Body of pancreas (tissue), 4 donors: ENCODE measurements at places on chromosomes 6 and 20. TPM values are rescaled to one million over a fixed set of nuclear protein-coding genes. Genes with fewer than 3 reads are reported as not detected.

DNA sequence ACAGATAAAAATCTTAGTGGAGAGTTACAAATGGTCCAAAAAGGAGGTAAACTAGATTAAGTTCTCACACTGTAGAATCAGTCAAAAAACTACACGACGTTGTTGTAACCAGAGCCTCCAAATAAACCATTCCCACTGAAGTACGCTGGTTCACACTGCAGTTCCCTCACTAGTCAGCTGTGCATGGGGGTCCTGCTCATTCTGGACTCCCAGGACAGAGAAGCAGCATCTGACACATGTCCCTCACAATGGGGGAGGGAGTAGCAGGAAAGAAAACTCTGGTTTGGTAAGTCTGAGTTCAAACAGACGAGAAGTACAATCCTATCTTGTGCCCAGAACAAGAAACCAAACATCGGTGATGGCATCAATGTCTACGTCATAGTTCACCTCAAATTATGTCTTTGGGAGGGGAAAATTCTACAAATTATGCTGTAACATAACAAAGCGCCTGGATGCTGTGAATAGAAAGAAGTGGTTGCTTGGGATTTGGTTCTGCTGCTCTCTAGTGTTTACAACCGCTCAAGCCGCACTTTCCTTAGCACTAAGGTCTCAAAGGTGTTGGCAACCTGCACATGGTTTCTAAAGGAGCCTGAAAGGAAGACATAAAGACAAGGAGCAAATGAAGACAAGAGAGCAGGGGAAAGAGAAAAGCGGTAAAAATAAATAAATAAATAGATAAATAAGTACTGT, 208.0 kb downstream of the GMDS start:
- H3K36me3 ChIP-seq = no peaks in the 10 kb centered on the region
- DNase-seq = no peak
- peaks cover 13% of the 10 kb centered on the region for H3K4me1 ChIP-seq
- no peak overlapping the region for H3K27ac ChIP-seq
- no peaks in the 10 kb centered on the region for H3K27me3 ChIP-seq

The BTN1A1 gene
- not detected for total RNA-seq

- no peak for DNase-seq
- H3K36me3 ChIP-seq = no peaks in the 10 kb centered on the region
- H3K27ac ChIP-seq = no peak overlapping the region
- no peaks in the 10 kb centered on the region for H3K27me3 ChIP-seq
- no peaks in the 10 kb centered on the region for H3K4me1 ChIP-seq
Observed at GRCh38 chr6:72084992-72085569, 198.7 kb downstream of the RIMS1 start.

The C6orf58 gene
- not detected for total RNA-seq

DNA sequence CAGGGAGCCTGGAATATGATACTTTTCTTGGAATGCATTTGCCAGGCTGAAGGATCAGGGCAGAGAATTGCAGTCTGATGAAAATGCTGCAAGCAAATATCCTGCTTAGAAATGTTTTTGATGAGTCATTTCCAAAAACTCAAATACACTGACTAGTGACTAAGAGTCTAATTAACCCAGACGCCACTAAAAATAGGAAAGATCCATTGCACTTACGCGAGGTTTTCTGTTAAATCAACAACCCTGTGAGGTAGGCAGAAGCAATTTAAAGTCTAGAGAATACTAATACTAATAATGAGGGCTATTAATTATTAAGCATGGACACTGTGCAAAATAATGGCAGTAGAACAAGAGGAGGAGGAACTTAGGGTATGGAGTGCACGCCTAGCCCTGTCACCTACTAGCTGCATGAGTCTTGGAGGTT, 130.1 kb upstream of the DOK5 start:
- no peak overlapping the region for H3K27ac ChIP-seq
- peaks cover 7% of the 10 kb centered on the region for H3K4me1 ChIP-seq
- H3K36me3 ChIP-seq = no peaks in the 10 kb centered on the region
- H3K27me3 ChIP-seq = no peaks in the 10 kb centered on the region

GRCh38 chr6:35077713-35078105, 63.4 kb downstream of the TCP11 start:
- H3K27ac ChIP-seq = no peak overlapping the region
- no peaks in the 10 kb centered on the region for H3K27me3 ChIP-seq
- peaks cover 7% of the 10 kb centered on the region for H3K36me3 ChIP-seq
- H3K4me1 ChIP-seq = no peaks in the 10 kb centered on the region

The ADGB gene
- not detected for total RNA-seq

The CRIP3 gene
- not detected for total RNA-seq

- H3K27me3 ChIP-seq = no peaks in the 10 kb centered on the region
- no peak for DNase-seq
- no peaks in the 10 kb centered on the region for H3K36me3 ChIP-seq
Observed at GRCh38 chr20:59122566-59122919, 41.1 kb upstream of the ZNF831 start.

The PLN gene
- total RNA-seq = 2.3 TPM

DNA sequence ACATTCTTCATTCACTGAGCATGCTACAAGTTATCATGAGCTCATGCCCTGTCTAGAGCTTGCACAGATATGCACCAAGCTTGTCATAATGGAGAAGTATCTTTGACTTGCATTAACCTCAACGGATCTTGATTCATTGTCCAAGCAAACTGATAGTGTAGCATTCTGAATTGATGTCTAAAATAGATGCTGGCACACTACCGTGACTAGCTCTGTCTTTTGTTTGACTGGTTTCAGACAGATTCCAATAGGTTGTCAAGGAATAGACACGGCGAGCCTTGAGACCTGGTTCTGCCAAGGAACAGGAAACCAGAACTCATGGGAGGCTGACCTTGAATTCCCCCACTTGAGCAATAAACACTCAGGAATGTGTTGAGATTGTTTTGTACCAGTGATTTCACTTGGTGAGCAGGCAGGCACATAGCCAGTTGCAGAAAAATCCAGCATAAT, 1153.1 kb upstream of the GJE1 start:
- H3K4me1 ChIP-seq = no peaks in the 10 kb centered on the region
- no peaks in the 10 kb centered on the region for H3K36me3 ChIP-seq
- no peak overlapping the region for H3K4me3 ChIP-seq
- no peak overlapping the region for H3K27ac ChIP-seq
- DNase-seq = peak; percentile 16

- H3K27me3 ChIP-seq = no peaks in the 10 kb centered on the region
- H3K4me3 ChIP-seq = no peak overlapping the region
- H3K4me1 ChIP-seq = peaks cover 17% of the 10 kb centered on the region
- no peaks in the 10 kb centered on the region for H3K36me3 ChIP-seq
- DNase-seq = peak; percentile 56
Observed at GRCh38 chr6:158605266-158605878, 39.2 kb downstream of the DYNLT1 start.

GRCh38 chr6:88616380-88616779, 347.0 kb downstream of the RNGTT start:
- no peaks in the 10 kb centered on the region for H3K4me1 ChIP-seq
- no peaks in the 10 kb centered on the region for H3K36me3 ChIP-seq
- no peak overlapping the region for H3K27ac ChIP-seq

- H3K36me3 ChIP-seq = no peaks in the 10 kb centered on the region
- no peak overlapping the region for H3K27ac ChIP-seq
- DNase-seq = no peak
- H3K4me3 ChIP-seq = no peak overlapping the region
Observed at GRCh38 chr6:132445201-132445951, 44.1 kb upstream of the MOXD1 start.

The MAP1LC3A gene
- 37.6 TPM for total RNA-seq

DNA sequence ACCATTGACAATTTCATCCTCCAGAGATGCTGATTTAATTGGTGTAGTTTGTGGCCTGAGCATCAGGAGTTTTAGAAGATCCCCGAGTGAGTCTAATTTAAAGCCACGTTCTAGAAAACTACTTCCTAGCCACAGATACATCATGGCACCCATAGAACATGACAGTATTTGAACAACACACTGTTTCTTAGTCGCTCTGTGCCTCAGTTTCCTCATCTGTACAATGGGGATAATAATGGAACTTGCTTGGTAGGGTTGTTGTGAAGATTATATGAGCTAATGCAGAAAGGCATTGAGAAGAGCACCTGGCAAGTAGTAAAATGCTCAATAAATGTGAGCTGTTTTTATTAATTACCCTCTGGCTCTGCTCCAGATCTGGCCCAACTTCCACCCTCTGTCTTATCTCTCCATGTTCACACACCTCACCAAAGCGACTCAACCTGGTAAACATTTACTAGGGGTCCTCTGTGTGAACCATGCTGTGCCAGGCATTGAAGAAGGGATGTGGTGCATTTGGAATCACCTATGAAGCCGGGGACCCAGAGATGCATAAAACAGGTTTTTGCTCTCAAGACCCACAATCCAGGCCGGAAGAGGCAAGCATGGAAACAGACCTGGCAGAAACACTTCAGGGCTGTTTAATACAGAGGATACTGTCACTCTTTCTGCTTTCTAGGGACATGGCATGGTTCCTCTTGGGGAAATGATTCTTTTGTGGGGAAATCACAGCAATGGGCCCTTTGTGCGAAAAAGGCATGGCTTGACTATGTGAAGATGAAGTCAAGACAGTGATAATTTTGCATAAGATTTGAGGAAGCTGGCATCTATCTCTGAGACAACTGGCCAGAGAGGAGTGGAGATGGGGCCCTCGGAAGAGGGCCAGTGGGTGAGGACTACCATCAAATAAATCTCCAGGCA, 16.2 kb upstream of the MRPS18A start:
- H3K4me1 ChIP-seq = peaks cover 57% of the 10 kb centered on the region
- H3K4me3 ChIP-seq = no peak overlapping the region
- DNase-seq = peak; percentile 44

DNA sequence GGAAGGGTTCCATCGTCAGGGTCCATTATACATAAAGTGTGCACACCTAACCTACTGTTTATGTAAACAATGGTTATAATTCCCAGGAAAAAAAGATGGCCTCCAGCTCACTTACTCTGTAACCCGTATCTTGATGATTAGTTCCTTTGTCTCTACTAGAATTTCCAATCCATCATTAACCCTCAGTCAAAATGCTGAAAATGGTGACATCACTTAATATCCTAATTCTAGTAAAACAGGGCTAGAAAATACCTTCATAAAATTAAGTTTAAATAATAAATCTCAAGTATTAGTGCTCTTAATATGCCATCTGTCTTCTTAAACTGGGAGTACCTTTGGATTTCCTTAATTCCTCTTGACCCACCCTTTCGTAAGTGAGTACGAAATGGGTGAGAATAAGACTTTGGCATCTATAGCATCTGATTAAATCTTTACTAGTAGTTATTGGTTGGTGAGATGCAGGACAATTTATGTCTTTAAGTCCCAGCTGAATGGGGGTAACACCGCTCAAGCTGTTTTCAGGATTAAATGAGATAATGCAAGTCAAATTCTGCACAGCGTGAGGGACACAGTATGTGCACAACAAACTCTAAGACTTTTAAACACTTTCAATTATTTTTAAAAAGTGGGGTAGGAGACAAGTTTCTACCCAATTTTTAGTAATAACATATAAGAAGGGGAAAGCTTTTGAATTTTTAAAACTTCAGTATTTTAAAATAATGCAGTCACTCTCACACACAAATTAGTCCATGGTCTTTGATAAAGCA, 1.6 kb downstream of the HMGN3 start:
- no peaks in the 10 kb centered on the region for H3K36me3 ChIP-seq
- peaks cover 21% of the 10 kb centered on the region for H3K4me1 ChIP-seq
- H3K4me3 ChIP-seq = peak overlapping the region; percentile 63

DNA sequence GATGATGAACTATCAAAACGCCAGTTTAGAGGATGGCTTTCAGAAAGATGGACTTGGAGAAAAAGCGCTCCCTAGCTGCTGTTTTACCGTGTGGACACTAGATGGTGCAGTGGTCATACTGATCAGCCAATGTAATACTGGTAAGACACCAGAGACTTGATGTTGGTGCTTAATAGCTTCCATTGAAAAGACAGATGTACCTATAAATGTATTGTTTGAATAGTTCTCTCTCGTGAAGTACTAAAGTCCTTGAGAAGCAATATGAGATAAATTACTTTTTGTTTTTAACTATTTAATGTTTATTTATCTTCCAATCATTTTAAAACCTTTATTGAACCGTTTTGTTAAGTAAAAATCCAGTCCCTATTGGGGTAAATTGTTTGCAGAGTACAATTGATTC, 63.9 kb upstream of the FUCA2 start:
- peak; percentile 55 for DNase-seq
- H3K27ac ChIP-seq = no peak overlapping the region
- no peak overlapping the region for H3K4me3 ChIP-seq
- no peaks in the 10 kb centered on the region for H3K4me1 ChIP-seq
- H3K27me3 ChIP-seq = no peaks in the 10 kb centered on the region

DNA sequence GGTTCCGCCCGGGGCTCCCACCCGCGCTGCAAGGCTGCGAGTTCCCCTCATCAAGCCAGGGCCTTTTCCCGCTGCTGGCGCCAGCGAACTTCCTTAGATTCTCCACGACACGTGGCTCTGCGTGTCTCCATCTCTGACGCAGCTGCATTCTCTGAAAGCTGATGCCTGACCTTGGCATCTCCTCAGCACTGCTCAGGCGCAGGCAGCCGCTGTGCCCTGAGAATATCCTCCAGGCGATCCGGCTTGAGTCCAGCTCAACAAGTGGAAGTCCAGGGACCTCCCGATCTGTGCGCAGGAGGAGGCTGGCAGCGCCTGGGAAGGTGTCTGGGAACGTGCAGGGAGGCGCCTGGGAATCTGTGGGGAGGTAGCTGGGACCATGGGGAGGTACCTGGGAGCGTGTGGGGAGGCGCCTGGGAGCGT, 171.2 kb upstream of the THBS2 start:
- peak overlapping the region; percentile 54 for H3K27ac ChIP-seq
- no peaks in the 10 kb centered on the region for H3K27me3 ChIP-seq

GRCh38 chr6:163392533-163392932, 22.0 kb upstream of the QKI start:
- H3K4me1 ChIP-seq = peaks cover 10% of the 10 kb centered on the region
- no peak overlapping the region for H3K4me3 ChIP-seq
- no peak overlapping the region for H3K27ac ChIP-seq

- no peak overlapping the region for H3K27ac ChIP-seq
- H3K4me1 ChIP-seq = peaks cover 23% of the 10 kb centered on the region
- no peaks in the 10 kb centered on the region for H3K27me3 ChIP-seq
Observed at GRCh38 chr6:76885861-76886301, 577.4 kb downstream of the HTR1B start.

- H3K27me3 ChIP-seq = no peaks in the 10 kb centered on the region
- H3K4me1 ChIP-seq = peaks cover 32% of the 10 kb centered on the region
- peak overlapping the region; percentile 36 for H3K4me3 ChIP-seq
- peak; percentile 84 for DNase-seq
Observed at GRCh38 chr6:26157251-26158075, 70.2 kb downstream of the HFE start.

The TOX2 gene
- 1.8 TPM for total RNA-seq

- no peaks in the 10 kb centered on the region for H3K4me1 ChIP-seq
- no peak overlapping the region for H3K4me3 ChIP-seq
- no peaks in the 10 kb centered on the region for H3K27me3 ChIP-seq
- no peak for DNase-seq
- H3K36me3 ChIP-seq = no peaks in the 10 kb centered on the region
- H3K27ac ChIP-seq = no peak overlapping the region
Observed at GRCh38 chr20:41183391-41183790, 46.0 kb downstream of the PLCG1 start.

The CDSN gene
- not detected for total RNA-seq

GRCh38 chr6:53041356-53041755, 23.8 kb upstream of the FBXO9 start:
- H3K4me1 ChIP-seq = peaks cover 14% of the 10 kb centered on the region
- H3K36me3 ChIP-seq = peaks cover 9% of the 10 kb centered on the region
- H3K27ac ChIP-seq = no peak overlapping the region
